ENCODE measurements at places on chromosomes 12 and 14. TPM values are rescaled to one million over a fixed set of nuclear protein-coding genes. Genes with fewer than 3 reads are reported as not detected.

MANSC4 gene
- not detected for total RNA-seq

IAPP gene
- total RNA-seq: not detected

KRT83 gene
- not detected for total RNA-seq

RAB2B gene
- 25.9 TPM for total RNA-seq

STON2 gene
- total RNA-seq: 0.35 TPM

CLMN gene
- total RNA-seq: 0.71 TPM

NID2 gene
- total RNA-seq: 0.29 TPM

SIX6 gene
- not detected for total RNA-seq

CNPY2 gene
- 162 TPM for total RNA-seq

PKP2 gene
- 0.18 TPM for total RNA-seq

LHX5 gene
- total RNA-seq: not detected

PAPLN gene
- 0.08 TPM for total RNA-seq

PMCH gene
- total RNA-seq: not detected

C12orf50 gene
- total RNA-seq: not detected

BCL2L14 gene
- 1.1 TPM for total RNA-seq

A2M gene
- 2.1 TPM for total RNA-seq

PTPRR gene
- total RNA-seq: not detected

SLCO1C1 gene
- total RNA-seq: not detected

ACVRL1 gene
- 0.29 TPM for total RNA-seq

NIN gene
- 46.5 TPM for total RNA-seq

HVCN1 gene
- 8.1 TPM for total RNA-seq
